Left hindlimb (tissue), 1 donor: ENCODE measurements at places on chromosomes 13 and 19.

GRCh38 chr13:30194906-30195305, 112.4 kb downstream of the KATNAL1 start:
- DNase-seq: no peak

GRCh38 chr13:110347535-110348308, 40.6 kb downstream of the COL4A2 start:
- DNase-seq: no peak

DNA sequence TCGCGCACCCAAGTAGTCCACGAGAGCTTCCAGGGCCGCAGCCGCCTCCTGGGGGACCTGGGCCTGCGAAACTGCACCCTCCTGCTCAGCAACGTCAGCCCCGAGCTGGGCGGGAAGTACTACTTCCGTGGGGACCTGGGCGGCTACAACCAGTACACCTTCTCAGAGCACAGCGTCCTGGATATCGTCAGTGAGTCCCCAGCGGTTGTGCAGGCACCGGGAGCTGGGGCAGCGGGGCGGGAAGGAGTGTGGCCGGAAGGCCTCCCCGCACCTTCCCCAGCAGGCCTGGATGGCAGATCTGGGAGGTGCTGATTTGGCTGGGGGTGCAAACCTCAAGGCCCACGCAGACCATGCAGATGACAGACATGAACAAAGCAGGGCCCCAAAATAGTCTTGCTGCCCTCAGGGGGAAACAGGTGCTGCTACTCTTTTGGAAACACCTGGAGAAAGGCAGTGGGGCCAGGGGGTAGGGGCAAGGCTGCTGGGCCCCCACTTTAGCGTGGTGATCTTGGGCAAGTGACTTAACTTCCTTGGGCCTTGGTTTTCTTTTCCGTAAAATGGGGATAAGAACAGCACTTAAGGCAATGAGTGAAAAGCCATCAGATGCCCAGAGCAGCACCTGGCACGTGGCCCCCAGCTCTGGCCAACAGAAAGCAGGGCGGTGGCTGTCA, 4.0 kb downstream of the MAG start:
- no peak for DNase-seq

DNA sequence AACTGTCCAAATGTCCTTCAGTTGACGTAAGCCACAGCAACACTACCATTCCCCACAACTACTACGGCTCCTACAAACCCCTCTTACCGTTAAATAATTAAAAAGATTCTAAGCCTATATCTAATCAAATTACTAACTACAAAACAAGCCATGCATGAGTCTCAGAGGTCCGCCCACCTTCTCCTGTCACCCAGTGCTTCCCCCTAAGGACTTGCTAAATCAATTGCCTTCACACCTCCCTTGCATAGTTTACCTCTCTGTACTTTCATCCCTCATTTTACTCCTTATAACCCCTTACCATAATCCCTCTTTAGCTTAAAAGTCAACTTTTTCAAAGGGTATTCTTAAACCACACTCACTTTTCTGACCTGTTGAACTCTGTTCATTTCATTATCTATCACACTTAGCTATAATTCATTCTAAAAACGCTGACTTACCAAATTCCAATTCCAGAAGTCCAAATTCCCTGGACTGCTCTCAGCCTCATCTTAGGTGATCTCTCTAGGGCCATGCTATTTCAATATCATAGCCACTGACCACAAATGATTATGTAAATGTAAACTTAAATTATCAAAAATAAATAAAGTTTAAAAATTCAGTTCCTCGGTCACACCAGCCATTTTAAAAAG, 187.8 kb downstream of the DIAPH3 start:
- no peak for DNase-seq

GRCh38 chr19:13623716-13624710, 117.7 kb upstream of the CACNA1A start:
- DNase-seq: no peak

- peak; percentile 8 for DNase-seq
Measured at GRCh38 chr19:39193803-39194202, 3.0 kb upstream of the NCCRP1 start.

- no peak for DNase-seq
Measured at GRCh38 chr13:85266771-85267170, 532.4 kb downstream of the SLITRK6 start.

- no peak for DNase-seq
Measured at GRCh38 chr13:31747291-31747690, 8.0 kb downstream of the RXFP2 start.

DNA sequence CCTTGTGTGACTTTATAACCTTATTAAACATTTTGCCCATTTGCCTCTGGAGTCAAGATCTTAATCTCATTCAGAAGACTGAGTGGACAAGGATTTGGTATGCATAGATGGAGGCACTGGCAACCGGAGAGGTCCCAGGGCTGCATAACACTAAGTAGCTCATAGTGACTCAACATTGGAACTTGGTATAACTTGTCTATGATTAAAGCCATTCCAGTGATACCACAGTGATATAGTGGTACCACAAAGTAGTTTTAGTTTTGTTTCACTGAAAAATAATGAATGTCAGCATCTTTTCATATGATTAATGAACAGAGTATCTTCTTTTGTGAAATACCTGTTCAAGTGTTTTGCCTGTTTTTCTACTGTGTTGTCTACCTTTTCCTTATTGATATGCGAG, 26.4 kb downstream of the CDK8 start:
- DNase-seq: no peak

DNA sequence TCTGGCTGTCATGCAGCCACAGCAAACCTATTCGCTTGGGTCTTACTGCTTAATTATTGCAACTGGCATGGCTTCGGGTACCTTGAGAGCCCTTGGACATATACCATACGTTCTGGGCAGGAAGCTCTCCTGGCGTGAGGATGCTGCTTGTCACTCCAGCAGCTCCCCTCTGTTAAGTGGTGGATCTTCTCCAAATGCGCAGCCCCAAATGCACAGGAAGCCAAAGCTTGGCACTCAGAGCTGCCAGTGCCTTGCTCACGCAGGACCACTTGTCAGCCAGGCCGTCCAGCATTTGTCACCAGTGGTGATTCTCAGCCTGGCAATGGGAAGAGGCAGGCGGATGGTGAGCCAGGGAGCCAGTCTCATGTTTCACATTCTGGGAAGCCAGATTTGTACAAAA, 158.6 kb downstream of the KATNAL1 start:
- no peak for DNase-seq

- DNase-seq: no peak
Measured at GRCh38 chr13:23788459-23788858, 100.7 kb downstream of the MIPEP start.

DNA sequence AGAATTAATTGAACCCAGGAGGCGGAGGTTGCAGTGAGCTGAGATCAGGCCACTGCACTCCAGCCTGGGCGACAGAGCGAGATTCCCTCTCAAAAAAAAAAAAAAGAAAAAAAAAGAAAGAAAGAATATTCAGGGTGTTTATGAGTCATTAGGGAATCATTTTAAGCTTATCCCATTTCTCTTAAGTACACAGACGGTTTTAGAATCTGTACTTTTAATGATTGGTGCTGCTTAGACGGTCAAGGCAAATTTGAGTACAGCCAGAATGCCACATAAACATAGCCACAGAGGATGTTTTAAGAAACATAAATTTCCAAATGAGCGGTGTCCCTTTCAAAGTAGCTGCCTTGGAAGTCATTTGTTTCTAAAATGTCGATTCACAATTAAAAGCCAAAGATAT, 2.6 kb downstream of the SPRYD7 start:
- no peak for DNase-seq
